H4 (cell line): ENCODE measurements at places on chromosomes 13 and 19.

DNA sequence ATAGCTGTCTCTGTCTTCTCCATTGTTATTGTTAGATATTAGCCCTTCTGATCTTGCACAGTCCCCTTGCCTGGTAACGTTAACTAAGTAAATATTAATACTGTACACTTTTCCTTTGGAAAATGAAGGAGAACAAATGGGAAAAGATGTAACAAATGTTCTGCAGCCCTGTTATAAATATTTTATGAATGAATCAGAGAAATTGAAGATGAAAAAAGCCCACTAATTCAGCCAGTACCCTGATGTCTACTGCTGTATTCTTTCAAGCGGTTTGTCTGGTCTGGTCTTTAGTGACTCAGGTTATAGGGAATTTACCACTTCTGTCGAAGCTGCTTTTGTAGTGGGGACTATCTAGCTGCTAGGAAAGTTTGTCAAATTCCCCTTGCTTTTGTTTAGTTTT, 121.0 kb downstream of the COG6 start:
- DNase-seq: no peak

GRCh38 chr19:36028313-36029041, 4.2 kb downstream of the CLIP3 start:
- no peak for DNase-seq

DNA sequence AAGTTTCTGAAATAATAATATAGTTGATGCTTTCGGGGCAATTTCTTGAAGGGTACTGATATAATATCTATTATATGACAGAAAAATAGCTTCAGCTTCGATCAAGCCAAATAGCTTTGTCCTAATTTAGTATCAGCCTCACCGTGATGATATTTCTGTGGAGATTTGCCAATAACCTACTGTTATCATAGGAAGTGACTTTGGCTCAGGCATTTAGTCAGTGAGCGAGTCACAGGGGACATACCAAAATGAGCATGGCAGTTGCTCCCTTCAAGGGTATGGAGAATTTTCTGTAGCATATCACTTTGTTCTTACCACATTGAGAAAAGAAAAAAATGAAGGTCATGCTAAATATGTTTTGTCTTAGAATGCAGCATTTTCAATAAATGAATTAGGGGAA, 767.6 kb upstream of the SLITRK1 start:
- DNase-seq: no peak

GRCh38 chr13:73299787-73300186, 241.0 kb downstream of the KLF5 start:
- no peak for DNase-seq

- DNase-seq: no peak
These were observed 156.0 kb downstream of the KCTD12 start for GRCh38 chr13:76730220-76730619.

- no peak for DNase-seq
These were observed 4.6 kb downstream of the GNA11 start for GRCh38 chr19:3098515-3099346.

- no peak for DNase-seq
These were observed 120.1 kb downstream of the NUFIP1 start for GRCh38 chr13:44869167-44869566.
